Amygdala (tissue), 56 donors: ENCODE measurements at places on chromosomes 7 and 10.

GRCh38 chr7:89021741-89022140 lies 226.2 kb upstream of the TEX47 start:
- DNase-seq = no peak

DNA sequence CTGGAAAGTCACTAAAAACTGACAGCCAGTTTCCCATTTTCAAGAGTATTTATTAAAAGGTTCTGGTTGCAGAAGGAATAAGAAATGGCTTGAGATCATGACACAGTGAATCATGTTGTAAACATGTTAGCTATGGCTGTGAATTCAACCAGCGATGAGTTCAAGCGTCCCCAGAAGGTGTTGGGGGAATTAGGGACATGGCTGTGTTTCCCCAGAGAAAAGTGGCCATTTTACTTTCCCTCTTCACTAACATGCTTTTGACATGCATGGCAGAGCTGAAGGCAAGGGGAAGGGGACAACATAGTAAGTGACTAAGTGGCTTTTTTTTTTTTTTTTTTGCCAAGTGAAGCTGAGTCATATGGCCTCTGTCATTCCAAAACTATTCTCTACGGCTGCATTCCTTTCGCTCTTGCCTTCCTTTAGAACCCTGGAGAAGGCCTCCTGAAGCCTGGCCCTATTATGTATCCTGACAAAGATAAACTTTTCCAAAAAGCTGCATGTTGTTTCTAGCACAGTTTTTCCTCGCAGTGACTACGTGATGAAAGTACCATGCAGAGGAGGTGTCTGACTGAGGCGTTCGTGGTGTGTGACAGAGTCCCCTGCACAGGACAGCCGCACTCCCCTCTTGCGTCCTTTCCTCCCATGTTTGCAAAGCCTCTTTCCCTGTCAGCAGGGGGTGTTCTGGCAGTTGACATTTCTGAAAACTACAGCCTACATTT lies 46.9 kb downstream of the EGFR start:
- DNase-seq = no peak

- DNase-seq = no peak
These were observed 153.4 kb downstream of the SGMS1 start for GRCh38 chr10:50470345-50470744.

- no peak for DNase-seq
These were observed 114.2 kb downstream of the EGFR start for GRCh38 chr7:55132890-55133551.

GRCh38 chr10:122018491-122018890 lies 29.5 kb downstream of the TACC2 start:
- no peak for DNase-seq

GRCh38 chr7:17368856-17369524 lies 70.5 kb downstream of the AHR start:
- no peak for DNase-seq
